Type B pancreatic cell (in vitro differentiated cells): ENCODE measurements at places on chromosomes 3 and 15. TPM values are rescaled to one million over a fixed set of nuclear protein-coding genes. Genes with fewer than 3 reads are reported as not detected.

The TGM4 gene
- total RNA-seq: not detected in 2 replicates

The CKMT1B gene
- total RNA-seq: 41.2 and 73.2 TPM in 2 replicates

The EFCAB12 gene
- 1.2 and 6.0 TPM in 2 replicates for total RNA-seq

The GOLGA8T gene
- total RNA-seq: 0.19 and 0.99 TPM in 2 replicates

The NOX5 gene
- 0.12 TPM in 1 of 2 replicates, not detected in the other for total RNA-seq

The NAALADL2 gene
- total RNA-seq: 5.8 and 9.9 TPM in 2 replicates

The OR5AC2 gene
- not detected in 2 replicates for total RNA-seq

The SEMA6D gene
- total RNA-seq: 11.3 and 22.2 TPM in 2 replicates

The KCNH8 gene
- total RNA-seq: 1.2 and 3.4 TPM in 2 replicates

The ZNF774 gene
- 4.8 and 5.5 TPM in 2 replicates for total RNA-seq

DNA sequence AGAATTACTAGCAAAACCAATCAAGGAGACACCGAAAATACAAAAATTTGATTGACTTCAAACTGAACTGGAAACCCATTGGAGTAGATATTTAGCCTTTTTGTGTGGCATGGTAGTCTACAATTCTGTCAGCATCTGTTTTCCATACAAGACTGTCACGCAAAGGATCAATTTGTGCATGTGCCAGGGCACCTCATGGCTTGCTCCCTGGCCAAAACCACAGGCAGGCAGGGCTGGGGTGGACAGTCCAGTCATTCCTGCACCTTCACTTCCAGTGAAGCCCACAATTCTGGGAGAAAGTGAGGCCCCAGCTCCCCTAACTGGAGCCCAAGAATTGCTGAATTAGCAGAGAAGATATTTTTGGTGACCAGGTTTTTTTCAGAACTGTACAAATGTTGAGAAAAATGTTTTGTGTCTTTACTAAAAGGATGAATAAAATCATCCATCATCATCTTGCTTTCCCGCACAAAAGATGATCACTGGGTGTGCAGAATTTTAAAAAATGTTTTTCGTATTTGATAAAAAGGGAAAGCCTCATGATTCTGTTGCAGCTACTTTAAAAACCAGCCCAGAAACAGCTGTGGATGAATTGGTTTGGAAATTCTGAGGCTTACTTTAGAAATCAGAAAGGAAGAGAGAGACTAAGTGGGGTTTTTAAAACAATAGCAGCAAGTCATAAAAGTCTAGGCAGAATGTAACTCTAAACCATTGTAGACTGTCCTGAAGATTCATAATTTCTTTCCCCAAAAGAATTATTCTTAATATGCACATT, 86.4 kb downstream of the PCCB start:
- no peak overlapping the region for H3K27ac ChIP-seq
- H3K36me3 ChIP-seq: peaks cover 56% of the 10 kb centered on the region
- DNase-seq: no peak

DNA sequence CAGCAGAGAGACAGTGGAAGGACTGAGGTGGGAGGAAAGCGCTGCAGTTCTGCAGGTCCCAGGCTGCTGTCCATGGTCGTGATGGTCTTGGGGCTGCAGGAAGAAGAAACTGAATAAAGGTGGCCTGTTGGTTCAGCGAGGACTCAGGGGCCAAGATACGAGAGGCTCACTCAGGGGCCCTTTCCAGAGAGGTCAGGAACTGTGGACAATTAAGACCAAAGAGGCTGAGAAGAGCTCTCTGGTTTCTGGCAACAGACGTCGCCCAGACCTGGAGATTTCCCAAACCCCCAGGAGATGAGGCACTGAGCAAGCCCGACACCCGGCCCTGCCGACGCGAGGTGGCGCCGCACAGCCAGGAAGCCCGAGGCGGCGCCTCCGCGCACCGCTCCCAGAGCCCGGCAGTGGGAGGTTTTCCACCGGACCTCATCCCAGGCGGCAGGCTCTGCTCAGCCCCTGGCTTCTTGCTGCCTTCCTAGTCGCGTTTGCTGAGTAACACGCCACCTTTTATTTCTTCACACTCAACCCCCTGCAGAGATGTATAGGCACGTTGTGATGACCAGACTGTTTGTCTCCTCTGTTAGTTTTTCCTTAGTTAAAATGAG, 56.4 kb upstream of the ARRDC4 start:
- H3K36me3 ChIP-seq: no peaks in the 10 kb centered on the region
- H3K4me3 ChIP-seq: peak overlapping the region; percentile 2
- H3K4me1 ChIP-seq: peaks cover 7% of the 10 kb centered on the region
- peaks cover 71% of the 10 kb centered on the region for H3K27me3 ChIP-seq
- peak; percentile 80 for DNase-seq

GRCh38 chr3:58414538-58415197, 19.0 kb downstream of the PDHB start:
- DNase-seq: no peak
- no peak overlapping the region for H3K4me3 ChIP-seq
- no peak overlapping the region for H3K27ac ChIP-seq
- peaks cover 12% of the 10 kb centered on the region for H3K4me1 ChIP-seq
- peaks cover 10% of the 10 kb centered on the region for H3K36me3 ChIP-seq

GRCh38 chr3:196967412-196968232, 1.0 kb downstream of the PIGZ start:
- no peaks in the 10 kb centered on the region for H3K4me1 ChIP-seq
- peak overlapping the region; percentile 83 for H3K4me3 ChIP-seq
- H3K27me3 ChIP-seq: peaks cover 60% of the 10 kb centered on the region
- no peaks in the 10 kb centered on the region for H3K36me3 ChIP-seq
- no peak for DNase-seq

DNA sequence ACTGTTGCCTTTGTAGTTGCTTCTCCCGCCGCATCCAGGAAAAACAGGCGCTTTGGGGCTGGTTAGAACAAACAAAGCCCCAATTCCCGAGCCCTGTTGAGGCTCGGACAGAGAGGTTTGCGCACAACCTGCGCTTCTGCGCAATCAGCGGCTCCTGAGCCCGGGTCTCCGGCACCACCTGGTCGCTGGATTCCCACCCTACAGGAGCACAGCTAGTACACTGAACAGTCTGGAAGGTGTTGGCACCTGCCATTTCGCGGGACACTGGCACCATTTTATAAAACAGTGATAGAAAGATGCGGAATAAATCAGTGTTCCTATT, 13.8 kb downstream of the ZIC4 start:
- H3K4me1 ChIP-seq: peaks cover 38% of the 10 kb centered on the region
- peaks cover 14% of the 10 kb centered on the region for H3K36me3 ChIP-seq
- peak overlapping the region; percentile 89 for H3K4me3 ChIP-seq
- no peak for DNase-seq
- H3K27me3 ChIP-seq: peaks cover 95% of the 10 kb centered on the region

DNA sequence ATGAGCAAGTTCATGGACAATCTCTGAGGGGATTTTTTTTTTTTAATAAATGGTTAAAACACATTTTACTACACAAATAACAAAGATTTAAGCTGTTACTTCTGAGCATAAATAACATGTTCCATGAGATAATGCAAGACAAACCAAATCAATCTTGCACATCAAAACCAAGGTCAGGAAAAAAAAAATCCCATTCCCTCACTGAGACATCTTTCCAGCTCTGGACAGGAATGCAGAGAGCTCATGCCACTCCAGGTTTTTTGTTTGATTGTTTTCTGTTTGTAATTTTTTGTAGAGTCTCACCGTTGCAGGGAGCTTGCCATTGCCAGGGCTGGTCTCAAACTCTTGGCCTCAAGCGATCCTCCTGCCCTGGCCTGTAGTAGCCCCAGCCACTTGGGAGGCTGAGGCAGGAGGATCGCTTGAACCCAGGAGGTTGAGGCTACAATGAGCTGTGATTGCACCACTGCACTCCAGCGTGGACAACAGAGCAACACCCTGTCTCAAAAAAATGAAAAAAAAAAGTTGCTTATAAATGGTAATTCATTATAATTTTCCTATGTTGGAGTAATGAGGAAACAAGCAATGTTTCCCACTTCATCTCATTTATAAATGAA, 14.0 kb downstream of the OSBPL10 start:
- no peaks in the 10 kb centered on the region for H3K27me3 ChIP-seq
- DNase-seq: no peak
- peaks cover 20% of the 10 kb centered on the region for H3K4me1 ChIP-seq
- no peaks in the 10 kb centered on the region for H3K36me3 ChIP-seq

GRCh38 chr3:99119385-99119784, 217.9 kb upstream of the DCBLD2 start:
- no peak overlapping the region for H3K27ac ChIP-seq
- no peaks in the 10 kb centered on the region for H3K4me1 ChIP-seq
- H3K27me3 ChIP-seq: peaks cover 9% of the 10 kb centered on the region
- no peak overlapping the region for H3K4me3 ChIP-seq
- DNase-seq: no peak

DNA sequence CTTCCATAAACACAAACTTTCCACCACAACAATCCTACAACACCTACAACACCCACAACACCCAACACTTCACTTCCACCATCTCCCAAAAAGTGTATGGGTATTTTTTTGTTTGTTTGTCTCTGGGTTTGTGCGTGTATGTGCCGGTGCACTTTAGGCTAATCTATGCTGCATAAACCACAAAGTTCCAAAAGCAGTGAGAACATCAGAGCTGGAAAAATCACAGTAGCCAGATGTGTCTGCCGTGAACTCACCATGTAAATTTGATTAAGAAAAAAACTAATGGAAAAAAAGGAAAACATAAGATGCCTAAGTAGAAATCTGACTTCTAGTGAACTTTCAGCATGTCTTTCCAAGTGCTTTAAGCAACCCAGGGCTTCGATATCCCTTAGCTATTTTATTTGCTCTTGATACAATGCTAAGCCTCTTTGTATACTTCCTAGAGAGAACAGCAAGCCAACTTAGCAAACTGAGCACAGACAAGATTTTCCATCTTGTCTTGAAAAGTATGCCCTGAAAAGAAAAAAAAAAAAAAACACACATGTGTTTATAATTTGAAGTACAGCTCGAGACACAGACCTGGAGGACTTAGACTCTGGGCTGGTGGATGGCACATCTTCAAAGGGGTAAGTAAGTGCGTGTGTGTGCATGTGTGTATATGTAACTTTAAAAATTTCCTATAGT, 91.4 kb downstream of the WWTR1 start:
- H3K36me3 ChIP-seq: peaks cover 10% of the 10 kb centered on the region
- no peak for DNase-seq
- no peak overlapping the region for H3K4me3 ChIP-seq
- no peaks in the 10 kb centered on the region for H3K27me3 ChIP-seq
- peaks cover 27% of the 10 kb centered on the region for H3K4me1 ChIP-seq
- H3K27ac ChIP-seq: peak overlapping the region; percentile 21

DNA sequence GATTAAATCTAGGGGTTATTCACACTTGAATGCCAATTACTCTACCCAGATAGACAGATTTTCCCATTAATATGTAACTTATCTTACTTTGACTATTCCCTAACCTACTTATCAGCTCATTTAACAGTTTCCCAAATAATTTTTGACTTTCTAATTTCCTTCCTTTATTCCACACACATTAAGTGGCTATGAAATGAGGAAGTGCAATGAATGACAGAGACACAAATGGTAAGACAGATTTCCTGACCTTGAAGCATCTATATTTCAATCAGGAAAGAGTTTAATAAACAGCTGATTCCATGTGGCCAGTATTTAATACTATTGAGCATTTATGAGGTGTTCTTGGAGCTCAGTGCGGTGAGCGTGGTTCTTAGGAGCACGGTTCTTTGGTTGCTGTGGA, 78.8 kb downstream of the SLC7A14 start:
- peak overlapping the region; percentile 61 for H3K27ac ChIP-seq
- peaks cover 19% of the 10 kb centered on the region for H3K4me1 ChIP-seq
- no peak overlapping the region for H3K4me3 ChIP-seq

DNA sequence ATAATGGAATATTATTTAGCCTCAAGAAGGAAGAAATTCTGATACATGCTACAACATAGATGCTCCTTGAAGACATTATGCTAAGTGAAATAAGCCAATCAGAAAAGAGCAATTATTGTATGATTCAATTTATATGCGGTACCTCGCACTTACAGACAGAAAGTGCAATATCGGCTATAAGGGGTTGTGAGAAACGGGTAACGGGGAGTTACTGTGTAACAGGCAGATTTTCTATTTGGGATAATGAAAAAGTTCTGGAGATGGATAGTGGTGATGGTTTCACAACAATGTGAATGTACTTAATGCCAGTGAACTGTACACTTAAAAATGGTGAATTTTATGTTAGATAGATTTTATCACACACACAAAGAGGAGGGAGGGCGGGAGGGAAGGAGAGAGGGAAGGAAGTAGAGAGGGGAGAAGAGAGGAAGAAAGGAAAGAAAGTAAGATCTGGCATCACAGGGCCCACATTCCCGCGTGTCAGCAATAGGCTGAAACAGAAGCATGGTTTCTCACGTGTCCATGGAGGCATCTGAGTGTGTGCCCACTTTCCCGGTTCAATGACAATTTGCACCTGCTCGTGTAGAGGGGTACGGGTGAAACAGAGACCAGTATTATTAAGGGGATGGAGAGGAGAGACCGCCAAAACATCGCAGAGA, 700 bp upstream of the BLM start:
- H3K27ac ChIP-seq: peak overlapping the region; percentile 83
- H3K4me3 ChIP-seq: peak overlapping the region; percentile 94
- no peaks in the 10 kb centered on the region for H3K27me3 ChIP-seq
- peaks cover 20% of the 10 kb centered on the region for H3K4me1 ChIP-seq
- DNase-seq: no peak

DNA sequence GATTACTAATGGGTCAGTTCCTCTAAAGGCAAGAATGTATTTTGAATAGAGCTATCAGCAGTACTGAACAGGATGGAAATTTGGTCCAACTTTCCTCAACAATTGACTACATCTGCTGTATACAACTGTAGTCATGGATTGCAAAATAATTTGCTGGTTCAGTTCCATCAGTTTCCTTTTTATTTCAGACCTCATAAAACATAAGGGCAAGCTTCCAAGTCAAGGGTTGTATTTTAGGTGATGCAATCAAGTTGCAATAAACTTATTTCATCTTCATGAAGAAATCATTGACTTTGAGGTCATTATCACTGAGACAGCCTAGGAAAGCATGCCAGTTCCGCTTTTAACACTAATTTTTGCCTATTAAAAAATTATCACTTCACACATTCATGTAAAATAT, 90.4 kb upstream of the TSEN2 start:
- no peaks in the 10 kb centered on the region for H3K4me1 ChIP-seq
- H3K36me3 ChIP-seq: no peaks in the 10 kb centered on the region
- no peak overlapping the region for H3K27ac ChIP-seq
- DNase-seq: no peak

DNA sequence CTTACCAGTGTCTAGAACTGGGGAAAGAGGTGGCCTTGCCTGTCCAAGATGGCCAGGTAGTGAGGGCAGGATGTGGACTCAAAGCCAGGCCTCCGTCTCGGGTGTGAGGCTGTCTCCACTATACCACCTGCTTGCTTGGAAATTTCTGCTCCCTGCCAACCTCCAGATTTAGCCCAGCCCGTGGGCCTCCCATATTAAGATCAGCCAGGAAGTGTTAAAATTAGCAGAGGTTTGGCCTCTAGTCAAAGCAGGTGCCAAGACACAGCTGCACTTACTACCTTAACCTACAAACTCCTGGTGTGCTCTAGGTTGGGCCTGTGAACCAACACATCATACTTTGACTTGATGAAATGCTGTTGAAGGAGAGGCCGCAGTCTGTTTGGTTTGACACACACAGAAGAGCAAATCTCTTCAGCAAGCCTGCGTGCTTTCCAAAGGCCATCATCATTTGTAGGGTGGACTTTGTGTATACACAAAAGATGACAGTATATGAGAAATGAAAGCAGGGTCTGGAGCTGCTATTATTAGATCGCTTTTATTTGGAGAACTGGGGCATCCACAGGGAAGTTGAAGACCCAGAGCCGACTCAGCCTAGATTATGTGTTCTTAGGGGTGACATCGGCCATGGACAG, 206.5 kb downstream of the XXYLT1 start:
- no peaks in the 10 kb centered on the region for H3K27me3 ChIP-seq
- H3K4me1 ChIP-seq: peaks cover 8% of the 10 kb centered on the region
- H3K4me3 ChIP-seq: no peak overlapping the region
- peaks cover 13% of the 10 kb centered on the region for H3K36me3 ChIP-seq
- H3K27ac ChIP-seq: no peak overlapping the region
